Brain (organoid and tissue), 16 donors: ENCODE measurements at places on chromosomes 6 and 20.

DNA sequence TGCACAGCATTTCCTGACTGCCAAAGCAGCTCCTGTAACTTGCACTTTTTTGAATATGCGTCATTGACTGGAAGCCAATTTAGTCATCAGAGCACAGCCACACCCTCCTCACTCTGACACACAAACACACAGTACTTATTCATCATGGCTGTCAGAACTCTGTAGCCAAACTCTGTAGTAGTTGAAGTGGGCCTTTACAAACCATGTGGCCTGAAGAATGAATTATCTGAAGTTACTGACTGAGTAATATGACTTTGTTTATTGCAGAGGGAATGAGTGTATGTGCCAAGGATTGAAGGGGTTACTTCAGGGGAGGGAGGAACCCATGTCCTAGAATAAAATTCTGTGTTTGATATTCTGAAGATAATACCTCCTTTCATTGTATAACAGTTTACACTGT is 102.7 kb downstream of the FIG4 start:
- DNase-seq, result peak; percentile 10

- DNase-seq, result no peak
Observed at GRCh38 chr20:8640461-8640860, 428.4 kb upstream of the PLCB4 start.

DNA sequence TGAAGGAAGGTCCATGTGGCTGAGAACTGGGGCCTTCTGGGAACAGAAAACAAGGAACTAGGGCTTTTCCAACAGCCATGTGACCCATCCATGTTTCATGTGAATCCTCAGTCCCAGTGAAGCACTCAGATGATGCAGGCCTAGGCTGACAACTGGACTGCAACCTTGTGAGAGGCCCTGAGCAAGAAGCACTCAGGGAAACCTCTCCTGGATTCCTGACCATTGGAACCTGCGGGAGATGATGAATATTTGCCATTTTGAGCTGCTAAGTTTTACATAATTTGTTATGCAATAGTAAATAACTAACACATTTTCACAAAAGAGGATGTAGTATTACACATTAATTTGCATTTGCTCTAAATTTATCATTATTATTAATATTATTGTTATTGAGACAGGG is 38.4 kb upstream of the HLA-G start:
- DNase-seq, result no peak

DNA sequence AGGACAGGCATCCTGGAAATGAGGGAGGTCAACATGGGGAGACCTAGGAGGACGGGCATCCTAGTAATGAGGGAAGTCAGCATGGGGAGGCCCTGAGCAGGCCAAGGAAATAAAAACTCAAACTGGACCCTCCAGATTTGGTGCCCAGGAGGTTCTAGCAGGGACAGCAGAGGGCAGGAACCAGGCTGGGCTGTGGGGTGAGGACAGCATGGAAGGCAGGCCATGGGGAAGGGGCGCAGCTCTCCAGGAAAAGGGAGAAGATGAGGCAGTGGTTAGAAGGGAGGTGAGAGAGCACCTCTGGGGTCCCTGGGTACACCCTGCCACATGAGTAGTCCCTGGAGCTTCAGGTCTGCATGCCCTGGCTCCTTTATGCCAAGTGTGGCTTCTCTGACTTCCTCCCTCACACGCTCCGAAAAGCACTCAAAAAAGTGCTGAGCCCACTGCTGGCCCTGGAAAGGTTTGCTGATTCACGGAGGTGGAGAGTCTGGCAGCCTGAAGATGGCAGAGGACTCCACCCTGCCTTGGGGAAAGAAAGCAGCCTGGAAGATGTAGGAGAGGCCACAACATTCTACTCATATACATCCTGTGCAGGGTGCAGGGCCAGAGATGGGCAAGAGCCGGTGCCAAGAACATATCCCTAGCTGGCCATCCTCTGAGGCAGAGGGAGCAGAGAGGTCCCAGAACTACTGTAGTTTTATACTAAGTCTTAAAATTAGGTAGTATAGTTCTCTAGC is 154.9 kb downstream of the MRPL14 start:
- DNase-seq, result no peak

- no peak for DNase-seq
Observed at GRCh38 chr6:70303034-70303525, at the start of gene COL9A1. Gene COL9A1, minus strand, starts transcription at chr6:70303084. Its CDS starts 160 bp downstream, at chr6:70302924.

DNA sequence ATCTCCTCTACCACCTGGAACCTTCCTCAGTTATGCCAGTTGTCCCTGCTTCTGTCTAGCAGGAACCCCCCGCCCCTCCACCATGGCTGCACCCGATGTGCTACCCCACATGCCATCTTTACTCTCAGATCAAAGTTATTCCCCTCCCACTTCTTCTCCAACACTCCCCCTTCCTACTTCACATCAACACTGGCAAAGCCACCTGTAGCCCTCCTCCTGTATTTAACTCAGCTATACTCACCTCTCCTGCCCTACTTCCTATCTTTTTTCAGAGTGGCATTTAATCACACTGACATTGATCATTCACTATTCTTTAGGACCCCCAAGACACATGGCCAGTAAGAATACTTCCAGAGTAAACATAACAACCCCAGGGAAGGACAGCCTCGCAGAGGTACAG is 84.3 kb downstream of the MBOAT1 start:
- no peak for DNase-seq

GRCh38 chr6:90184334-90185298 is 112.0 kb downstream of the BACH2 start:
- peak; percentile 17 for DNase-seq

- DNase-seq, result no peak
Observed at GRCh38 chr6:91710342-91710741, 1123.5 kb upstream of the MAP3K7 start.

DNA sequence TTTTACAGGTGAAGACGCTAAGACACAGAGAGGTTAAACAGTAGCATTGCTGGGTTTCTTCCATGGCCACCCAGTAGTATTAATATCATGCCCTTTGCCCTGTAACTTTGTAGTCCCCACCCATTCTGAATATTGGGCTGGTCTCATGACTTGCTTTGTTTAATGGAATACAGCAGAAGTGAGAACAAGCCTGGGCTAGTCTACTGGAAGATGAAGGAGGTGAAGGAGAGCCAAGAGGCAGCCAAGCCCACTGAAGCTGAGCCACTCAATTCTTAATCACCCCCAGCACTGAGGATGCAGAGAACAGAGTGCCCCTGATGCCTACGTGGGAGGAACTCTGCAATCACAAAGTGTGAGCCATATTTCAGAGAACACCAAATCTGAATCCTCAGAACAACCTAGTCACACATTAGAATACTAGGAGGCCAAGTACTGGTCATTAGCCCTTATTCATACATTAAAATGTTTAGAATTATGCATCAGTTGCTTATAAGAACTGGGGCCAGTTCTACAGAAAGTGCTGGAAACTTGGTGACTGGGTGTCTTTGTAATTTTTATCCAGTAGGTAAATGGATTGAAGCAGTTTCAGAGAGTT is 270.1 kb upstream of the PRND start:
- DNase-seq, result no peak

DNA sequence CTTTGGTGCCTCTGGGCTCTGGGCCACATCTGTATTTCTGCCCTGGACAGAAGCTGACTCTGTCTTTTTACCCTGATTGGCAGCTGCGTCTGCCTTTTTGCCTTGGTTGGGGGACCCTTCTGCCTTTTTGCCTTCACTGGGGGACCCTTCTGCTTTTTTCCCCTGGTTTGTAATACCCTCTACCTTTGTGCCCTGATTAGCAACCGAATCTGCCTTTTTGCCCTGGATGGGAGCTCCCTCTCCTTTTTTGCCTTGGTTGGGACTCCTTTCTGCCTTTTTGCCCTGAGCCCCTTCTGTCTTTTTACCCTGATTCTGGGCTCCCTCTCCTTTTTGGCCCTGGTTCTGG is 23.4 kb downstream of the RRBP1 start:
- no peak for DNase-seq

- DNase-seq, result no peak
Observed at GRCh38 chr6:21707524-21708319, 114.2 kb downstream of the SOX4 start.

GRCh38 chr6:228881-229651 is 63.2 kb upstream of the DUSP22 start:
- no peak for DNase-seq

DNA sequence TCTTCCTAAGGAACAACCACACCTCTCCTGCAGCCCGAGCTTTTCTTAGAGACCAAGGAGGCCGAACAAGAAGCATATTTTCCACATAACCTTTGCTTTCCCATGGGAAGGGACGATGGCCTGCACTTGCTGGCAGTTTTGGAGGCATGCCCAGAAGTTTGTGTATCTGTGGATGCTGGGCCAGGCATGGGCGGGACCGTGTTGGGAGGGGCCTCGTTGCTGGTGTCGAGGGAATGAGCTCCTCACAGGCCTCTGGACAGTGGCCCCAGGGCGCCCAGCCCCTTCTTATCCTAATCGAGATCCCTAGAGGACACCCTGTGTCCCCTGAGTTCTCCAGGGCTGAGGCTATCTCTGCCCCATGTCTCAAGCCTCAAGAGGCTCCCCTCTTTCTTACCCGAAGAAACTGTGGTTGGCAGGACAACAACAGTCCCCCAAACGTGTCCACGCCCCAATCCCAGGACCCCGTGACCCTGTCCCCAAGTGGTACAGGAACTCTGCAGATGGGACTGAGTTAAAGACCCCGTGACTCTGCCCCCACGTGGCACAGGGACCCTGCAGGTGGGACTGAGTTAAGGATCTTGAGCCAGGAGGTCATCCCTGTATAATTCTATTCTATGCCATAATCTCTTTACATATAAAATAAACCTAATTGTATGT is 99.5 kb upstream of the BHLHE23 start:
- DNase-seq, result no peak

DNA sequence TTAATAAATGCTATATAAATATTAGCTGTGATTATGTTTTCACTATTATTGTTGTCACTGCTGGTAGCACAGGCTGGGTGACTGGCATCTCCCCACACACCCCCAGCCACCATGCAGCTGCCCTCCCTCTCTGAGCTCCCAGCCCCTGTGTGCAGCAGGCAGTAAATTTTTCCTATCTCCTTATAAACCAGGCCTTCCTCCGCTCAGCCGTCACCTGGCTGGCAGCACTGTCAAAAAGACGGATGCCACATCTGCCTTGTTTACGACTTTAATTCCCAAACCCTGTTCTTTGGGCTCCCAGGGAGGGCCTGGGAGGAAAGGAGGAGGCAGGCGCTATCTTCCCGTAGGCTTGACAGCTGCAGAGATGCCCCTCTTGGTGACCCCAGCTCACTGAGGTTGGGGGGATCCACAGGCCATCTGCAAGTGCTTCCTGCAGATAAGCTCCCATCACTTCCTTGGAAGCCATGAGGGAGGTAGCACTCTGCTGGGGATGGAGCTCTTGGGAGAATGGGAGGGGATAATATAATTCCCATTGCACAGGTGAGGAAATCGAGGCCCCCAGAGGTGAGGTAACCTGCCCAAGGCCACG is 94.5 kb downstream of the GRM4 start:
- no peak for DNase-seq

GRCh38 chr20:49560646-49561045 is 7.3 kb downstream of the PTGIS start:
- no peak for DNase-seq
